ENCODE measurements at places on chromosomes 2 and 18. TPM values are rescaled to one million over a fixed set of nuclear protein-coding genes. Genes with fewer than 3 reads are reported as not detected.
A peak's percentile ranks its signal among the peaks of the same experiment; 100 is the strongest.

GRCh38 chr2:221465776-221466175, 106.3 kb downstream of the EPHA4 start:
- DNase-seq, result no peak

Gene TEX44
- total RNA-seq, result not detected

Gene ANKRD23
- total RNA-seq, result 7.5 TPM

DNA sequence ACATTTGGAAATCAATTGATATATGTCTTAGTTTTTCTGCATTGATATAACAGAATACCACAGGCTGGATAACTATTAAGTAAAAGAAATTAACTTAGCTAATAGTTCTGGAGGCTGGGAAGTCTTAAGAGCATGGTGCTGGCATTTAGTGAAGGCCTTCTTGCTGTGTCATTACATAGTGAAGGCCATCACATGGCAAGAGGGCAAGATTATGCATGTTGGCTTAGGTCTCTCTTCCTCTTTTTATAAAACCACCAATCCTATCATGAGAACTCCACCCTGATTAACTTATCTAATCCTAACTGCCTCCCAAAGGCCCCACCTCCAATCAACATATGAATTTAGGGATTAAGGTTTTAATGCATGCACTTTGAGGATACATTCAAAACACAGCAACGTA, 225.5 kb upstream of the VRK2 start:
- DNase-seq, result no peak

GRCh38 chr2:211237586-211238275, 681.3 kb downstream of the CPS1 start:
- DNase-seq, result no peak

Gene PPIG
- total RNA-seq, result 58.3 TPM

Gene KIAA2012
- 0.17 TPM for total RNA-seq

Gene ADAM17
- 54.2 TPM for total RNA-seq

GRCh38 chr2:216114382-216114713, 5.2 kb downstream of the XRCC5 start:
- no peak for DNase-seq

Gene AQP12B
- total RNA-seq, result not detected

- no peak for DNase-seq
Observed at GRCh38 chr2:234420408-234420807, 76.5 kb downstream of the ARL4C start.

Gene G6PC2
- not detected for total RNA-seq

- DNase-seq, result no peak
Observed at GRCh38 chr2:128272601-128273468, 45.8 kb downstream of the HS6ST1 start.

- no peak for DNase-seq
Observed at GRCh38 chr2:75071766-75072165, 113.3 kb downstream of the POLE4 start.

Gene PCARE
- total RNA-seq, result not detected

Gene TFCP2L1
- 21.1 TPM for total RNA-seq

DNA sequence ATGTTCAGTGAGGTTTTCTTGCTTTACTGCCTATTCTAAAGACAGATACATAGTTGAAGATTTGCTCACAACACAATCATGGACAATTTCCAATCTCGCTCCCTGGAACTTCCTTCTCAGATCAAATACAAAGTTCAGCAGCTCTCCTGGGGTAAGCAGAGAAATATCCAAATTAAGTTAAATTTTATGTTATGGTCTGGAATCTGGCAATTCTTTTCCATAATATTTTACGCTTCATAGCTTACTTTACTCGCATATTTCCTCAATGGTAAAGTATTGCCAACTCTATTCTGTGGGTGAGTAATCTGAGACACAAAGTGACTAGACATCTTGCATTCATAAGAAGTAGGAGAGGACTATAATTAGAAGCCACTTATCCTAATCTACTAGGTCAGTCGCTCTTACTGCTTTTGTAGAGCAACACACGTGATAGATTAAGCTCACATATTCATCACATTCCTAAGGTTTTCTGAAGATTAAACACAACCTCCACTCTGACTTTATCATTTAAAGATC, 529.4 kb downstream of the CCDC85A start:
- no peak for DNase-seq

- DNase-seq, result no peak
Observed at GRCh38 chr2:233343171-233343705, 11.1 kb upstream of the DGKD start.

DNA sequence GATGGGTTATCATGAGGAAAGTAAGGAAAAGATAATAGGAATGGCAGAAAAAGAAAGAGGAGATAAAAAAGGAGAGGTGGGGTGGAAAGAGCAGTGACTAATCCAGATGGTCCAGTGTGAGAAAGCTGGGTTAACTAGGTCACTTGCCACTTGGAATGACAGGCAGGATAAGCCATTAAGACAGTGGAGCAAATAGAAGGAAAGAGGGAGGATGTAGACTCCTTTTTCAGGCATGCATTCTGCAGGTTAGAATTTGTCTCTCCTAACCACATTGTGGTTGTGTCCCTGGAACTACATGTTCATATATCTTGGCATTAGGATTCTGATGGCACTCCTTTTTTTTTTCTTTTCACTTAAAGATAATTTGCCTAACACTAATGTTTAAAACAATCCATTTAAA, 13.4 kb upstream of the NEMP2 start:
- DNase-seq, result no peak

DNA sequence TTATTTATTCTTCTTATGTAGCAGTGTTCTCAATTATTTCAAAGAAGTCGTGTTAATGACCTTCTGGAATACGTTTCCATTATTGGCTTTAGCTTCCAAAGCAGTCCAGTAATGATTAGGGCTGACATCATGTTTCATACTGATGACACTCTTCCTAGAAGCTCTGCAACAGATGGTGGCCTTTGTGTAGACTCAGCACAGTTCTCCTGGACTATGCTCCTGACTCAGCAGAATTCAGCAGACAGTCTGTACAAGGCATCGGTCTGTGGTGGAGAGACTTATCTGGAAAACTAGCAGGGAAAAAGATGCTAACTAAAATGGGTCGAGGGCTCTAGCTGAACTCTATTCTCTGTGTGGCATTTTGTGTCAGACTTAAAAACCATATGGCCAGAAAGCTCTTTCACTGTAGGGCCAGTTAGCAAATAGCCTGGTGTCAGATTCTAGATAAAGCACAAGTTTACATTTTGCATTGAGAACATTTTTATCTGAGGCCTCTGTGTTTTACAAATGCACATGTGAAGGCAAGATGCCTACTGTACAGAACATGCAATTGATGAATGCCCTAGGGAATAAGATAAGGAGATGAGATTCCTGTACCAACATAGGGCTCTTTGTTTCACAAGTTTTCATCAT, 35.1 kb downstream of the GULP1 start:
- no peak for DNase-seq

GRCh38 chr2:235601960-235602704, 108.3 kb downstream of the AGAP1 start:
- no peak for DNase-seq

DNA sequence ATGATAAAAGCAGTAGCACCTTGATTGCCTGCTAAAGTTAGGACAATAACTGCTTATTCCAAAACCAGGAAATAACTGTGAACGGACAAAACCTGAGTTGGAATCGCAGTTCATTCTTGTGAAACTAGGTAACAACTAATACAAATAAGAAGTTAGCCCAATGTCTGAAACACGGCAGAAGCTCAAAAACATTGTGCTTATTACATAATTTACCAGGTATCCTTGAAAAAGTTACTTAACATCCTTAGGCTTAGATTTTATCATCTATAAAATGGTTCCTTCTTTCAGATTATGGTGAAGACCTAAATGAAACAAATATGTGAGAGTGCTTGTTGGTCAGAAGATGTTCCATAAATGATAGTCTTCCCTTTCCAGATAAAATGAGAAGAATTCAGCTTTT, 32.4 kb downstream of the RTN4 start:
- no peak for DNase-seq

GRCh38 chr18:32259553-32259952, 69.7 kb downstream of the MEP1B start:
- no peak for DNase-seq

DNA sequence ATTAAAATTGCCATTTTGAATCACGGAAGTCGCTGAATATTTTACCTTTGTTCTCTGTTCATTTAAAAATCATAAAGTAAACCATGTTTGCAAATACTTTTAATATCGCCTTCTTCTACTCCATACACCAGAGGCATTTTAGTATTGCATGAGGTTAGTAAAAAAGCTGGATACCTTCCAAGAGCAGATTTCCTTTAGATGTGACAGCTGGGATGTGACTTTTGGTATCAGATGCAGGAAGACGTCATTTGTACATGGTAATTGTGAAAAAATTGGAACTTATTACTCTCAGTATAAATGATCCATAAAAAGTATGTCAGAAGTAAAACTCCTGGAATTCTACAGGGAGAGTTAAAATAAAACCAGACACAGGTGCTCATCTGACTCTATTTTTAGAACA, 89.5 kb downstream of the SLC4A10 start:
- no peak for DNase-seq

- peak; percentile 24 for DNase-seq
Observed at GRCh38 chr18:20971886-20972267, 139.7 kb downstream of the ROCK1 start.

- no peak for DNase-seq
Observed at GRCh38 chr2:214465363-214466146, 54.7 kb downstream of the VWC2L start.

DNA sequence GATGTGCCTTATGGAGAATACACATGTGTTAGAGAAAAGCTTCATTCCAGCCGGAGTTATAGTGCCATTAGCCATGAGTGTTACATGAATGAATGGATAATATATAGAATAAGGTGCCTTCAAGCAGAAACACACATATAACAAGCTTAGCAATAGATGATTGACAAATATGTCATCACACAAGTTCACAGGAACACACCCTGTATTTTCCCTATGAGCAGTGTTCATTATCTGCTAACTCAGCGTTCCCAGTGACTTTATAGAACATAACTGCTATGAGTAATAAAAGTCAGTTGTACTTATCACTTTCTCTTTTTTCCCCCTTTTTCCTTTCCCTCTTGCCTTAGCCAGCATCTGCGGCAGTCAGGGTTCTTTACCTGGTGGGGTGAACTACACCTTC, 65.1 kb downstream of the TIMM21 start:
- no peak for DNase-seq

GRCh38 chr2:178498137-178498536, 17.9 kb downstream of the PLEKHA3 start:
- DNase-seq, result no peak

DNA sequence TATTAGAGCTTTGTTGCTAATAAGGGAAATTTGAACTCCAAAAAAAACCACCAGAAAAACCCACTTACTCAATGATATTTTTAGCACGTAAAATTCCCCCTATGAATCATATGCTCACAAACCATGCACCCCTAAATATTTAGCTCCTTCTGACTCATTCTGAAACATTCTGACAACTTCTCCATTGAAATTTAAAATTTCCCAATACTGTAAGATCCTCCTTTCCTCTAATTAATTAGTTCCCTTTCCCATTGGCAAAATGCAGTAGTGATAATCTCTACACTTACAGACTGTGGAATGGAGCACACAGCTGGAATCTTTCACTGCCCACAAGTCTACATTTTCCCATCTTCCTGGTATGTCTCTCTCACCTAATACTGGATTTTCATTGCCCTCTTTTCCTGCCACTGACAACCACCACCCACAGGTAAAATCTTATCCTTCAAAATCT, 215.8 kb upstream of the ACVR2A start:
- DNase-seq, result no peak

Gene GAD1
- total RNA-seq, result 11.2 TPM
